ENCODE measurements at places on chromosomes 7 and 10. TPM values are rescaled to one million over a fixed set of nuclear protein-coding genes. Genes with fewer than 3 reads are reported as not detected.

DLX6 gene
- not detected for total RNA-seq

SLC13A1 gene
- not detected for total RNA-seq

ICA1 gene
- 21.0 TPM for total RNA-seq

PRLHR gene
- not detected for total RNA-seq

TBC1D12 gene
- 32.9 TPM for total RNA-seq

CPN1 gene
- total RNA-seq, result not detected

ABLIM1 gene
- total RNA-seq, result 152 TPM

MSS51 gene
- 2.7 TPM for total RNA-seq

SH2D4B gene
- not detected for total RNA-seq

TRPV6 gene
- under 0.01 TPM for total RNA-seq

GLI3 gene
- 8.7 TPM for total RNA-seq

AKR1C4 gene
- not detected for total RNA-seq

CLDN4 gene
- not detected for total RNA-seq

ABCB4 gene
- total RNA-seq, result 0.42 TPM

PIP gene
- not detected for total RNA-seq

DDC gene
- not detected for total RNA-seq

GALNT17 gene
- total RNA-seq, result 66.0 TPM

PAX2 gene
- total RNA-seq, result not detected

CDHR1 gene
- total RNA-seq, result 0.44 TPM

SEMA3E gene
- 3.5 TPM for total RNA-seq

HYAL4 gene
- not detected for total RNA-seq

ARPC1B gene
- total RNA-seq, result 312 TPM

GPR158 gene
- total RNA-seq, result 0.39 TPM

UTF1 gene
- not detected for total RNA-seq

CYP3A5 gene
- total RNA-seq, result 3.9 TPM

SSC4D gene
- total RNA-seq, result 0.84 TPM

LIPM gene
- not detected for total RNA-seq

FGFR2 gene
- 16.5 TPM for total RNA-seq

GRB10 gene
- total RNA-seq, result 61.8 TPM

RARRES2 gene
- 172 TPM for total RNA-seq

GHRHR gene
- not detected for total RNA-seq

GLRX3 gene
- 28.4 TPM for total RNA-seq

MINDY3 gene
- 29.7 TPM for total RNA-seq

TSPAN33 gene
- total RNA-seq, result 8.3 TPM

CHST3 gene
- 45.4 TPM for total RNA-seq
